Hepatocyte (in vitro differentiated cells): ENCODE measurements at places on chromosomes 2 and 18. TPM values are rescaled to one million over a fixed set of nuclear protein-coding genes. Genes with fewer than 3 reads are reported as not detected.

GRCh38 chr18:79640875-79641274, 38.7 kb upstream of the CTDP1 start:
- no peak overlapping the region for H3K4me3 ChIP-seq
- no peaks in the 10 kb centered on the region for H3K36me3 ChIP-seq
- no peak overlapping the region for H3K27ac ChIP-seq
- H3K27me3 ChIP-seq = no peaks in the 10 kb centered on the region
- no peak for DNase-seq

DNA sequence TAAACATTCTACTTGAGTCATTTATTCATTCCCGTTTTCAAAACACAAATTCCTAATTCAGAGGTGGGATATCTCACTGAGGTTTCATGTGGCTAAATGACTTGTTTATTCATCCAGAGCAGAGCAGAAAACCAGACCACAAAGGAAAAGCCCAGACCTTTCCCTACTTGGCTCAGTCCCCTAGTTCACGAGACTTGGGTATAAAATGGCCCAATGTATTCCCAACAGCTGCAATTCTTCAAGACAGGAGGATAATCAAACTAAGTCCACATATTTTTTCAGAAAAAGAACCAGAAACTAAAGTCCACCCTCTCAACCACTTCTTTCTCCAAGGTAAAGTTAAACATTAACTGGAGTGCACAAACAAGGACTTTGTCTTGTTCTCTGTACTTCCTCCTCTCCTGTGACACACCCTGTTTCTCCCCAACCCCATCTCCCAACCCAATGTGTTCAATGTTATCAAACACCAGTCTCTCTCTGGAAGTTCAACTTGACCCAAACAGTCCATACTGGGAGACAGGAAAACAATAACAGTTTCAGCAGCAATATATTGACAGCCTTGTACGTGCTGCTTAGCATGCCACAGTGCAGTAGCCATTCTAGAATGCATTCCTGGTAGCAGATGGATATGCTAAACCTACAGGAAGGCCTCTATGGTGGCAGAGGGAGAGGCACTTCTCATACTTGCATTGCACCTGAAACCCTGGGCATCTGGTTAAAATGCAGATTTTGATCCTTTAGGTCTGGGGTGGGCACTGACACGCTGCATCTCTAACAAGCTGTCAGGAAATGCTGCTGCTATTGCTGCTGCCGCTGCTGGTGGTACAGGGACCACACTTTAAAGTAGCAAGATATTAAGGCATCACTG, 110.7 kb downstream of the INO80D start:
- peak overlapping the region; percentile 92 for H3K27ac ChIP-seq
- H3K4me1 ChIP-seq = peaks cover 26% of the 10 kb centered on the region
- no peaks in the 10 kb centered on the region for H3K36me3 ChIP-seq
- no peak overlapping the region for H3K4me3 ChIP-seq
- peak; percentile 74 for DNase-seq

DNA sequence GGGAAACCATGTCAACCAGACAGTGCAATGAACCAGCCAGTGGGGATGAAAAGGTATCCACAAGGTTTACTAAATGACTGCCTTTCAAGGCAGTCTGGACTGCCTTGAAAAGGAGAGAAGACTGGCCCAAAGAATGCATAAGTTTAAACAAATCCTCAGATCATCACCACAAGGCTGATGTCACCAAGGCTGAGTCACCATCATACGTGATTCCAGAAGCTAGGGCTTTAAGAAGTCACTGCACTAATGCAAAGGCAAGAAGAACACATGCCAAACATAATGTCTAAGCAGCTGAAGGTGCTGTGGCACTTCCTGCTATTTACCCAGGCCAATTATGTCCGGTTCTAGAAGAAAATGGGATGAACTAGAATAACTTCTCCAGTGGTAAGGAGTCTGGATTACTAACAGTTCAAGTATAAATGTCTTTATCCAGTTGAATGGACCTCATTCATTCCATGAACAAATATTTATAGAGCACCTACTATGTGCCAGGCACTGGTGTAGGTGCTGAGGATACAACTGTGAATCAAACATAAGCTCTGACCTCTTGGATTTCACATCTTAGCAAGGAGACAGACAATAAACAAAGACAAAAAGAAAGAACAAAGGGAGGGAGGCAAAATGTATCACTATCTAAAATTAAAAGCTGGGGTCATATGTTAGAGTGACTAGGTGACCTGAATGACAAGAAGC, 37.6 kb upstream of the ONECUT2 start:
- H3K27ac ChIP-seq = no peak overlapping the region
- peak; percentile 13 for DNase-seq
- no peaks in the 10 kb centered on the region for H3K4me1 ChIP-seq
- no peak overlapping the region for H3K4me3 ChIP-seq
- H3K36me3 ChIP-seq = no peaks in the 10 kb centered on the region
- H3K27me3 ChIP-seq = peaks cover 6% of the 10 kb centered on the region

GRCh38 chr2:42847596-42848151, 55.3 kb upstream of the HAAO start:
- no peak for DNase-seq
- peaks cover 21% of the 10 kb centered on the region for H3K4me1 ChIP-seq
- no peaks in the 10 kb centered on the region for H3K27me3 ChIP-seq
- H3K4me3 ChIP-seq = no peak overlapping the region

GRCh38 chr2:237118561-237119155, 33.0 kb downstream of the COPS8 start:
- no peaks in the 10 kb centered on the region for H3K36me3 ChIP-seq
- no peak overlapping the region for H3K27ac ChIP-seq
- no peak overlapping the region for H3K4me3 ChIP-seq
- no peaks in the 10 kb centered on the region for H3K27me3 ChIP-seq
- no peak for DNase-seq
- peaks cover 8% of the 10 kb centered on the region for H3K4me1 ChIP-seq

DNA sequence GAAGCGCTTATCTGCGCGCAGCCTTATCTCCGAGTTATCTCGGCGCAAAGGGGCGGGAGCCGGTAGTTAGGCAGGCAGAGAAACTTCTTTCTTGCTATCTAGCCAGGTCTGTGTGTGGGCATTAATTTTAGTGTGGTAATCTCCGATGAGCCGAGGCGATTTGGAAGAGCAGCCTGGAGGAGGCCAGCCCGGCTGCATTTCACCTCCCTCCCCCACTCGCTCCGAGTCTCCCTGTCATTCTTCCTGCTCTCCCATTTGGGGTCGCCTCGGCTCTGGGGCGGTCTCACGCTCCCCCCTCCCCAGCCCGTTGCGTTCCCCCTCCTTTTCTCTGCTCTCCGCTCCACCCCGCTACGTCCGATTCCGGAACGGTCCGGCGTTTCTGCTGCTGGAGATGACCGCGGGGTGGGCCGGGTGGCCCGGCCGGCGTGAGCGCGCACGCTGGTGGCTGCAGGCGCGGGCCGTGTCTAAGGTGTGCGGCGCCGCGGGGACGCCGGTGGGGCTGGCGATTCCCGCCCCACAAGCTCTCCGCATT, 566 bp downstream of the GATA6 start:
- H3K27ac ChIP-seq = peak overlapping the region; percentile 100
- H3K4me3 ChIP-seq = peak overlapping the region; percentile 98
- no peaks in the 10 kb centered on the region for H3K36me3 ChIP-seq
- no peaks in the 10 kb centered on the region for H3K4me1 ChIP-seq

DNA sequence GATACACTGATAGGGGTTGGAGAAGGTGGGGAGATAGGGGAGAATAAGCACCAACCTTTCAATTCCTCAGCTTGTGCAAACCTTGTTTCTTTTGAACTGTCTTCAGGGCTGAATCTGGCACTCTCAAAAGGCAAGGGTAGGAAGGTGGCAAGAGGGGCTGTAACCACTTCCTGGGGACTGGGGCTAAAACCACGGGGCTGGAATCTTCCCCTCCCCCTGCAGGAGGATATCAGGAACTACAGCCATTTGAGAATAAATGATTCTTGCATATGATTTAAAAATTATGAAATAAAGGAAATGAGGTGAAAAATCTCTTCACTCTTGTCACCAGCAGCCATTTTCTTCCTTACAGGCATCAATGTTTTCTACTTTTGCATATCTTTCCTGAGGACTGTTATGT, 50.8 kb downstream of the ATOH8 start:
- no peak overlapping the region for H3K27ac ChIP-seq
- no peaks in the 10 kb centered on the region for H3K27me3 ChIP-seq
- no peak overlapping the region for H3K4me3 ChIP-seq
- no peak for DNase-seq

DNA sequence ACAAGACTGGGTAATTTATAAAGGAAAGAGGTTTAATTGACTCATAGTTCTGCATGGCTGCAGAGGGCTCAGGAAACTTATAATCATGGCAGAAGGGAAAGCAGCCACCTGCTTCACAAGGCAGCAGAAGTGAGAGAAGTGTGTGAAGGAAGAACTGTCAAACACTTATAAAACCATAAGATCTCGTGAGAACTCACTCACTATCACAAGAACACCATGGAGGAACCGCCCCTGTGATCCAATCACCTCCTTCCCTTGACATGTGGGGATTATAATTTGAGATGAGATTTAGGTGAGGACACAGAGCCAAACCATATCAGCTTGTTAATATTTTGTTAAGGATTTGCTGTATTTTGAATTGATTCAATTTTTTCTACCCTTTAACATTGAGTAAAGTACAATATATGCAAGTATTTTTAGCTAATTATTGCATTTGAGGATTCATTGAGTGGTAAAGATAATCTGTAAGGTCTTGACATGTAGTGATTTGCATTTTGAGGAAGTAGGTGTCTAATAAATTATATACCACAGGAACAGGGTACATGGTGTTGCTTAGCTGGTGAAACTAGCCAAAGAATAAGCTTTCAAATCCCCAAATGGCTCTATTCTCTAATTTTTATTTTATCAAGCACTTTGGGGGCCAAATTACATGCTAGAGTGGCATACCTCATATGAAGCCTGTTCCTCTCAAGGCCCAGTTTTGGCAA, 3.9 kb upstream of the C2orf69 start:
- no peaks in the 10 kb centered on the region for H3K4me1 ChIP-seq
- no peaks in the 10 kb centered on the region for H3K27me3 ChIP-seq
- H3K4me3 ChIP-seq = no peak overlapping the region
- DNase-seq = no peak

GRCh38 chr2:32159678-32160077, 6.0 kb upstream of the SLC30A6 start:
- H3K27ac ChIP-seq = no peak overlapping the region
- peaks cover 3% of the 10 kb centered on the region for H3K4me1 ChIP-seq
- DNase-seq = no peak
- H3K4me3 ChIP-seq = no peak overlapping the region

DNA sequence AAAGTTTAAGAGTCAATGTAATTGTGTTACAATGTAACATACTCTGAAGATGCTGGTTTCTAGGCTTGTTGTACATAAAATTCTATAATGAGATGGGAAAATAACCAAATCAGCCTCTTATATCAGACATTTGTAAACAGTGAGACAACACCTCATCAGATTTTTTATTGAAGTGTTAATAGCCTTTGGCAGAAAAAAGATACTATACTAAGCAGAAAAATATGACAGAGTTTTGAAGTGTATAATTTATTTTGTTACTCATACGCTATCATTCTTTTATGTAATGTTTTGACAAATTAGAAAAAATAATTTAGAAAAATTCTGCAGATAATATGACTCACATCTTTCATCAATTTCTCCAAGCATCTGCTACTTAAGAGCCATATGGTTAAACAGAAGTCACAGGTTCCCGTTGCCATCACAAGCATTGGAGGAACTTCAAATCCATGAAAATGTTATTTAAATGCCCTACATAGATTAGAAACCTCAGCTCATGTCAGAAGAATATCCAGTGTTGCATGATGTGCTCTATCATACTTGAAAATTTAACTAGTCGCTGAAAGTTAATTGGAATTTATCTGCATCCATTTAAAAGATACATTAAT, 535.4 kb downstream of the LRP1B start:
- no peak overlapping the region for H3K27ac ChIP-seq
- no peak for DNase-seq
- no peaks in the 10 kb centered on the region for H3K4me1 ChIP-seq
- no peaks in the 10 kb centered on the region for H3K36me3 ChIP-seq

The PAIP2B gene
- 4.4 and 4.8 TPM in 2 replicates for total RNA-seq

The DSC3 gene
- total RNA-seq = 29.3 and 39.7 TPM in 2 replicates
